NCI-H446 (cell line): ENCODE measurements at places on chromosomes 16 and 17.

GRCh38 chr16:30941600-30942425 is 7.1 kb upstream of the ORAI3 start:
- peak; percentile 34 for DNase-seq

- no peak for DNase-seq
Measured at GRCh38 chr16:69651217-69651616, 75.1 kb downstream of the NQO1 start.

DNA sequence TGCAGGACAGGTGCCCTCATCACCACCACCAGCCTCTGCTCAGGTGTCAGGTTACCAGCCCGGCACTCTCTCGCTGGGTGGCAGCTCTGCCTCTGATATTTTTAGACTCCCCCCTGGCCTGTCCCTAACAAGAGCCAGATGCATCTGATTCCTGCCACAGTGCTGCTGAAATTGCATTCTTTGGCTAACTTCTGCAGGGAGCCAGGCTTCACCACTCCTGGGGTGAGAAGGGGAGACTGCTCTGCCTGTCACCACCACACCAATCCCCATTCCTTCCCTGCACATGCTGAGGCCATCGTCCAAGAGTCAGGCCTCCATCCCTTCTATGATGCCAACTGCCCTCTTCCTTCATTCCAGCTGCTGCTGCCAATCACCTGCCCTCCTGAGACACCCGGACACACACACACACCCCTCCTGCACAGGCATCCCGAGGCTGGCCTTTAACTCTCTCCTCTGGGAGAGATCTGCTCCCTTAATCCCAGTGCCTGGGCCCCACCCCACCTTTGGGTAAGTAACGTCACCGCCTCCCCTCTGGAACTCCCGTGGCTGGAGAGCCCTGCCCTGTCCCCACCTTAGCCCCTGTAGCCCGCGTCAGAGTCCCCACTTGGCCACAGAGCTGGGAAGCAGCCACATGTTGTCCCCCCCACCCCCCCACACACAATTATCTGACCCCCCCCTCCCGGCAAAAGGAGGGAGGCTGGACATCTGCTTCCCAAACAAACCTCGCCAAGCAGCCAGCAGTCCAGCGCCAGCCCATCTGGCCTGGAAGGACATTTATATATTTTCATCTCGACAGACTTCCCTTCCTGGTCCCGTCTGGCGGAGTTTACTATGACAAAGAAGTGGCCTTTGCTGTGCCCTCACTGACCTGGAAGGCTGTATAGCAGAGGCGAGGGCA is 2.8 kb downstream of the EMP2 start:
- no peak for DNase-seq

GRCh38 chr16:31186176-31186575 is 6.2 kb downstream of the FUS start:
- no peak for DNase-seq

GRCh38 chr16:1908184-1908583 is 10.0 kb downstream of the HS3ST6 start:
- DNase-seq = no peak

DNA sequence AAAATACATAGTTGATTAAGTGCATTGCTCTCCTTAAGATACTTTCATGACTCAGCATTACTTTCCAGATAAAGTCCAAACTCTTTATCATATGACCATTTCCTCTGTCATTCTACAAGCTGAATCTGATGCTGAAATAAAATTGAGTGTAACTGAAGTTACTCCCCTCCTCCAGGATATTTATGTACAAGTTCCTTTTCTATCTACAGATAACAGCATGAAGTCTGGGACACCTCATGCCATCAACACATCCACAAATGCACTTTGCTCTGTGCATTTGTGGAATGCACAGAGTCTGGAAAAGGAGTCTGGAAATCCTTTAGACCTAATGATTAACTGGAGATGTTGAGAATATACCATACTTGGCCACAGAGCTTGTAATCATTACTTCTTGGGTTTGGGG is 60.5 kb downstream of the ACSM2B start:
- DNase-seq = no peak

DNA sequence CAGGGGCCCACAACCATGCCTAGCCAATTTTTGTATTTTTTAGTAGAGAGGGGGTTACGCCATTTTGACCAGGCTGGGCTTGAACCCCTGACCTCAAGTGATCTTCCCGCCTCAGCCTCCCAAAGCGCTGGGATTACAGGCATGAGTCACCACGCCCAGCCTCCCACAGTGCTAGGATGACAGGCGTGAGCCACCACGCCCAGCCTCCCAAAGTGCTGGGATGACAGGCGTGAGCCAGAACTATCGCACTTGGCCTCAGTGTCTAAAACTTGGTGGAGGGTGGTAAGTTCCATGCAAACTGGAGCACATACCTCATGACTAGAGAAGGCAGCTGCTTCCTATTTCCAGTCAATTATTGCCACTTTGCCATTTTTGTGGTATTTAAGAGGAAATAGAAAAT is 7.1 kb downstream of the HSD17B2 start:
- no peak for DNase-seq

DNA sequence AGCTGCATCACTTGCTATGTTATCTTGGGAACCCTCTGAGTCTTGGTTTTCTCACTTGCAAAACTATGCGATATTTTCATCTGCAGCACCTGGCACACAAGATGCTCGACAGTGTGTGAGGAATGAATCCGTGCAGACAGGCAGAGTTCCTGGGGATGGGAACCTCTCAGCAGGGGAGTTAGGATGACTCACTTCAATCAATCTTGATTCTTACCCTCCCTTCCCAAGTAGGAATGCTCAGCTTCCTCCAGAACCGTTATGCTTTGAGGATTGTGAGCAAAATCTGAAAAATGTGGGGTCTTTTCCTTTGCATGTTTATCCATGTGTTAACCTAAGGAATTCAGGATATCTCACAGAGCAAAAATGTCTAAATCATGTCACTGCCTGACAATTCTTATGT is 68.9 kb upstream of the HNF1B start:
- DNase-seq = no peak

DNA sequence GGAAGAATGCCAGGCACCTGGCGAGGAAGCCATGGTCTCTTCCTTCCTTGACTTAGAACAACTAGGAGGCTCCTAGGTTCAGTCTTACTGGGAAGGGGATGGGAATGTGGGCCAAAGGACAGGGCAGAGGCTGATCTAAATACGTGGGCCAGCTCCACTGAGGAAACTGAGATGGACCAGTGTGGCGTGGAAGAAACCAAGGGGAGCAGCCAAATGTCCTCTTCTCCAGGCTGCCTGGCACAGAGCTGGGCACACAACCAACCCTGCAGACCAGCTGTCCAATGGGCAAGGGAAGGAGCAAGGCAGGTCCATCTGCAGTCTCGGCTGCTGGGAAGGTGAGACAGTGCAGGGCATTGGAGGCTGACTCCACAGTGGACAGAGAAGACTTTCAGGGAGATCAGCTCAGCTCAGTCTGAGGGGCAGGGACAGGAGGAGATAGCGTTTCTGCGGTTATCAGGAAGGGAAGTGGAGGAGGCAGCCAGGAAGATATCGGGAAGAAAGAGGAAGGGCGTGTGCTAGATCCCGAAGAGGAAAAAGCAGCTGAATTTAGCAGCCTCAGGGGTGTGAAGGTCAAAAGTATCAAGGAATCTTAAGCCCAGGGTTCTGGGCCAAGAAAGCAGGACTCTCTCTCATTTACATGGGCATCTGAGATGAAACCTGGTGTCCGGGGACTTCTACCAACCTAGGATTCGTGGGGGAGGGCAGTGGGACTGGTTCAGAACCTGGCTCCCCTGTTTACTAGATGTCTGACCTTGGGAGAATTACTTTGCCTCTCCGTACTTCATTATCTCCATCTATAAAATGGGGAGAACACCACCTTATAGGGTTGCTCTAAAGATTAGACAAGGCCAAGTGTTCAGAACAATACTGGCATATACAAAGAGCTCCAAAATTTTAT is 1.8 kb downstream of the KIFC3 start:
- no peak for DNase-seq

DNA sequence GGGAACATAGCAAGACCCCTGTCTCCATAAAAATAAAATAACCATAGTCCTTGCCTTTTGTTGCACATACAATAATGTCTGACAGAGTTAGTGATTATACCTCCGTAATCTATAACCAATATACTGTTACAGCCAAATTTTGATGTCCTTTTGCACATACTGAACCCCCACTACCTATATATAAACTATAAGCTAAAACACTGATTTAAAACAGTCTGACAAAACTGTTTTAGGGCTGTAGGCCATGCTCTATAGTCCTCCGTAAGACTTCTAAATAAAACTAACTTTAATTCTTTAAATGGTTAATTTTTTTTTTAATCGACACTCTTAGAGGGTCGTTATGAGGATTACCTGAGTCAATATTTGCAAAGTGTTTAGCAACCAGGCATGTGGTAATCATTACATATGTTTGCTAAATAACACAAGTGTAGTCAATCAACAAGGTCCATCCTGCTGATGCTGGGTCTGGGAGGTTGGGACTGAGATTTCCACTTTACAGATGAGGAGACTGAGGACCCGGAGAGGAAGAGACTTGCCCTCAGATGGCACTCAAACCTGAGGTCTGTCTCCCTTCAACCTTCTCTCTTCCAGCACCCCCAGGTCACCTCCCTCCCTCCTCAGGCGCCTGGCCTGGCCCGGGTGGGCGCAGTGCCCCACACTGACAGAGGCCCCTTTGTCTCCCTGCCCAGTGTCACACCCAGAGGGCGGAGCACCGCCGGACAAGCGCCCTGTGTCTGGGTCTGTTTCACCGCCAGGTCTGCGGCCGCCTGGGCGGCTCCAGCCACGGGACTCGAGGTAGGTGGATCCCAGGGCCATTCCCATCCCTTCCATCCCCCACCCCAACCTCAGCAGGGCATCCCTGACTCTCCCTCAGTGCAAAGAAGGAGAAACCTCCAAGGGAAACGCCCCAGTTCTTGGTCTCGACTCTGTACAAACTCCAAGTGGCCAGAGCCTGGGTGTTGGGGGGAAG is 10.3 kb downstream of the ZNF385C start:
- no peak for DNase-seq

GRCh38 chr16:67050796-67051195 is 21.8 kb downstream of the CBFB start:
- DNase-seq = no peak

DNA sequence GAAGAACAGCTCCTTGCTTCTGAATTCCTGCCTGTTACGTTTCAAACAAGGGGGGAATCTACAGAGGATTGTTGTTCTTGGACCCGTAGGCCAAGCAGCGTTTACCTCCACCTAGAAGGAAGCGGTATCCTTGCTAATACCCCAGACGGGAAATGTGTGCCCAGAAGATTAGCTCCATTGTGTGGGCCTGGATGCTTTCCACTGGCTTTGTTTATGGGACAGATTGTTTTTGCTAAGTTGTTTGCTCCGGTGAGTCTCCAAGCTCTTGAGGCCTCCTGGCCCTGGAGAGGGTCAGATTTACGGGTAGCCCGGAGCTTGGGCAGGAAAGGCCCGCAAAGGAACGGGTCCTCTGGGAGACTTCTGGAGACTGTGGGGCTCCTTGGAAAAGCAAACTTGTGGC is 28.4 kb upstream of the MRTFB start:
- no peak for DNase-seq

GRCh38 chr17:64531955-64532371 is 25.2 kb downstream of the CEP95 start:
- DNase-seq = no peak

DNA sequence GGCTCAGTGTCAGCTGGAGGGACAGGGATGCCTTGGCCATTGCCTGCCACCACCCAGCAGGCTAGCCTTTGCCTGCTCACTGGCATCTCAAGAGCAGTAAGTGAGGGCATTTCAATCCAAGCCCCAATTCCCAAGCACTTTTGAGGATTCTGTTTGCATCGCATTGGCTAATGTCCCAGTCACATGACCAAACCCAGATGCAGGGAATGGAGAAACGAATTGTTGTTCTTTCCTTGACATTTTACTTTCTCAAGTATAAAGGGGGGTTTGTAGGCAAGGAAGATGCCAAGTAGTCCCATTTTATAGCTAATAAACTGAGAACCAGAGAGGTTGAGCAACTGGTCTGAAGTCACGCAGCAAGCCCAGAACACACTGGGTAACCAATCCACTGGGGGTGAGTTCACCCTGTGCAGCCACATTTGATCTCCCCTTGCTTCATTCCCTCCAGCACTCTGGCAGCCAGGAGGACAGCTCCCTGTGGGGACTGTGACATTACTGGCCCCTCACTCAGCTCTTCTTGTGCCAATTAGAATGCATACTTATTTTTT is 193.8 kb upstream of the CACNG3 start:
- no peak for DNase-seq
